Cerebellum (tissue), 4 donors: ENCODE measurements at places on chromosomes 13 and 19.

DNA sequence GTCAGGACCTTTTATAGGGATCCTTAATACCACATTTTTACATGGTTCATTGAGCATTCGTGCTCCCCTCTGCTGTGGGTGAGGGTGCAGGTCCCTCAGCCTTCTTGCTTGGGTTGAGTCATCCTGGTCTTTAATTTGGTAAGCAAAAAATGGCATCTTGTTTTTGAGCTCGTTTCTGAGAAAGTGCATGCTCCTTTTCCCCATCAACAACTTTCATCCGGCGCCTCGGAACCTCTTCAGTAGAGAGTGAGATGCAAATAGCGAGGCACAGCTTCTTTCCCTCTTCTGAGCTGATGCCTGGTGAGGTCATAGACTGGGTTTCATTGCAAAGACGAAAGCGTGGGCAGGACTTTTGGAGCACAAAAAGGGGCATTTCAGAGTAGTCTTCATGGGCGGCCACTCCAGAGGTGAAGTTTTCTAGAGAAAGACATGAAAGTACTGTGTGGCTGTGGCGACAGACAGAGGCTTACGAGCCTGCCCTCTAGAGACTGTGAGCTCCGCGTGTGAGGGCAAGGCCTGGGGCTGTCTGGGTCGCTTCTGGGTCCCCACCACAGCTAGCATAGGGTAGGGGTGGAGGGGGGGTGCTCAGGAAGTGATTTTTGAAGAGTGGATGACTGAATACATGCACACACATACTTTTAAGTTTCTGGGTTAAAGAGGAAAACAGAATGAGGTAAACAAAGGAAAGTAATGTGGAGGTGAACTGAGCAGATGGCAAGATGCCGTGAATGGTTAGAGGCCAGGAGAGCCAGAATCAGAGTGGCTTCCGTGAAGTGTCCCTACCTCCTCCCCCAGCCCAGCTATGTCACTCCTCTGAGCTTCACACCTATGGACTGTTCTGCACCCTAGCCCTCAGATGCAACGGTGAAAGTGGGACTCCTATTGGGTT is 44.3 kb downstream of the BBC3 start:
- DNase-seq = no peak

GRCh38 chr19:27793128-27793643 is 1419.8 kb downstream of the UQCRFS1 start:
- DNase-seq = peak; percentile 88

DNA sequence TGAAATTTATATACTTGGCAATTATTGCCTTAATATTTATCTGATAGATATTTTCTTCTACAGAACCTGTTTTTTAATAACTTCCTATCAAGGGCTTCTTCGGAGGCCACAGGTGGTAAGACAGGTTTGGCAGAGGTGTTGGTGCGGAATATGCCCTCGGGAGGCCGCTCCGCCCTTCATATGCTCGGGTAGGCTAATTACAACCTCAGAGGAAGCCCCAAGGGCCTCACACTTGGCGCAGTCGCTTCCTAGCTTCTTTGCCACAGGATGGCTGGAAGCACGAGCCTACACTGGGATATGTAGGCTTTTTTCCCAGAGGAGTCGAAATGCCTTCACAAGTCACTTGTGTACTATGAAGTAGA is 68.8 kb downstream of the LMO7 start:
- no peak for DNase-seq

DNA sequence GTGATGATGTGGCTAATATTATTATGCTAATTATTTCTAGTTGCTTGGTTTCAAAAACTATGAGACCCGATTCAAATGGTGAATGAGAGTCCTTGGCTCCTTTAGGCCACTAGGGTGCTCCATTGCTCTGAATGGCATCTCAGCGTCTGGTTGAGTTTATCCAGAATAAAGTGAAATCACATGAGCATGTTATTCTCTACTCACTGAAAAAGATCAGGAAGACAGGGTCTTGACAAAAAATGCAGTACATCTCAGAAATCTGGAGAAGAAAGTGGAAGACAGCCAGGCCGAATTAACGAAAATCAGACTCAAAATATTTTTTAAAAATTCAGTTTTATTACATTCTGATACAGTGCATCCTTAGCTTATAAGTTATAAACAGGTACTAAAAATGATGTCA is 516.2 kb downstream of the MYO16 start:
- peak; percentile 39 for DNase-seq

DNA sequence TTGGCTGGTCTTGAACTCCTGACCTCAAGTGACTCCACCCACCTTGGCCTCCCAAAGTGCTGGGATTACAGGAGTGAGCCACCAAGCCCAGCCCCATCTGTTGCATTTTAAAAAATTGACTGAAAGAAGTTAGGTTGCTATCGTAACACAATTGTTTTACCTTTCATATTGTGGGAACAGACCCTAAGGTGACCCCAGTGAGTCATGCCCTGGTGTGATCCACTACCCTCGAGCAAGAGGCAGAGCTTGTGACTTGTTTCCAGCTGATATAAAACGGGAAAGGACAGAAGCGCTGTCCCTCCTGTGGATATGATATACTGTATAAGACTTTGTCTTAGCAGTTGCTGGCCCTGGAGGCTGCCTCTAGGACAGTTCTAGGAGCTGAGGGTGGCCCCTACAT is 308.6 kb downstream of the HS6ST3 start:
- DNase-seq = no peak

DNA sequence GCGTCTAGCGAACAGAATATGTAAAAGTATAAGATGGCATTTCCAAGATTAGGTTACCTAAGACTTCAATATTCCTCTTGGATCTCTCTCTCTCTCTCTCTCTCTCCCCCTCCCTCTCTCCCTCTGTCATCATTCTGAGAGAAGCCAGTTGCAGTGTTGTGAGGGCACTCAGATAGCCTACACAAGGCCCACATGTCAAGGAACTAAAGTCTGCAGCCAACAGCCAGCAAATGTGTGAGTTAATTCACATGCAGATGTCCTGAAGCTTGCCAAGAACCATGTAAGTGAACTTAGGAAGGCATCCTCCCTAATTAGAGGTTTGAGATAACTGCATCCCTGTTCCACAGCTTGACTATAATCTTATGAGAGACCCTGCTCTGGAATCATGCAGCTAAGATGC is 822.9 kb upstream of the PRR20A start:
- DNase-seq = no peak

GRCh38 chr19:12788682-12789097 is 2.6 kb upstream of the JUNB start:
- DNase-seq = no peak

DNA sequence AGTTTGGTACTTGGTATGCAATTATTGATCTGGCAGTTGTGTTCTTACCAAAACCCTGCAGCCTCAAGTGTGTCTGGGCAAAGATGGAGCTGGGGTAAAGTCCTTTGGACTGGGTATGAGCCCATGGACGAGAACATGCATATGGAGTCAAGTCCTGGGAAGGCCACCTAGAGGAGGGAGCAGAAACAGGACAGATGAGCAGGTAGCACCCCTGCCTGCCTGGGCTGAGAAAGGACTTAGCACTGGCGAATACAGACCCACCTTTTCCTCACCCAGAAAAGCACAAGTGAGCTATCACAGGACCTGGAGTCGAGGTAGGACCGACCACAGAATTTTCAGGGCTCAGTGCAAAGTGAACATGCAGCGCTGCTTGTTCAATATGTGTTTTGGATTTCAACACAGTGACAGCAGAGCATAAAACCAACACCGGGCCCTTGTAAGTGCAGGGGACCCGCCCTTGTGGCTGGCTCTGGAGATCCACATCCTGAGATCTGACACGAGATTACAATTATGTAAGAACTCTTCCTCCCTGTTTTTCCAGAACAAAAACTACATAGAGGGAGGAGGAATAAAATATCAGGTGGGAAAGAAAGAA is 25.9 kb downstream of the IGFL2 start:
- DNase-seq = no peak

GRCh38 chr13:73754727-73755292 is 379.4 kb downstream of the KLF12 start:
- DNase-seq = peak; percentile 38

DNA sequence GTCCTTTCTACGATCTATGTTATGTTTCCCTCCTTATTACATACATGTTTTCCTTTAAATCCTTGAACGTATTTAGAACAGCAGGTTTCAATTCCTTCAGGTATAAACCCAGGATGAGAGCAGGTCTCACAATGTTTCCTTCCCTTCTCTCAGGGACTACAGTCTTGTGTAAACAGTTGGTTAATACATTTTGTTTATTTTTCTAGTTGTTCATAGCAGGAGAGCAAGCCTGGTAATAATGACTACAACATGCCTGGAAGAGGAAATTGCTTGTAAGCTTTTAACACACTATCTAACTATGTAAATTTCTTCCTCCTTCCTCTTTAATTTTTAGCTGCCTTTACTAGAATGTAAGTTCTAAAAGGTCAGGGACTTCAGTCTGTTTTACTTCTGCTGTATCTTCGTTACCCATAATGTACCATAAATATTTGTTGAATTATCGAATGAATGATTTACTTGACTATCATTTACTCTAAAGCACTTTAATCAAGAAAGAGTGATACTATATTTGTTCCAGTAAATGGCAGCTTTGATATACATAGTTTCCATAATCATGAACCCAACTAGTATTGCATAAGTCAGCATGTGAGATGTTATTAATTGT is 28.9 kb upstream of the TNFRSF19 start:
- no peak for DNase-seq

DNA sequence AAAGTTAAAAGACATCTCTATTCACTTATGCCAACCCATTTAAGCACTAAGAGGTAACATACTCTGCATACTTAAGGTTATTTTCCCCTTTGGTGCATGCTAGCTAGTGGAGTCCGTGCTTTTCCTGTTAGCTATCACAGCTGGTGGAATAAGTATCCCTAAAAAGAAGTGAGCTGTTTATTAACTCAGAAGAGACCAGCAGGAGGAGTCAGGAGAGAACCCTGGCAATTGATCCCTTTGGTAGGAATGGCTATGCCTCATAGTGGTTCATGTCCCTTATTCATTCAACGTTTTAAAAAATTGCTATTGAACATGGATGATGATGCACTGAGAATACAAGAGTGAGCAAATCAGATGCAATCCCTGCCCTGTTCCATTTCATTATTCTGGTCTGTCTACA is 12.4 kb upstream of the NEK5 start:
- DNase-seq = no peak

- no peak for DNase-seq
These were observed 3.3 kb downstream of the P2RY11 start for GRCh38 chr19:10114651-10115391.

DNA sequence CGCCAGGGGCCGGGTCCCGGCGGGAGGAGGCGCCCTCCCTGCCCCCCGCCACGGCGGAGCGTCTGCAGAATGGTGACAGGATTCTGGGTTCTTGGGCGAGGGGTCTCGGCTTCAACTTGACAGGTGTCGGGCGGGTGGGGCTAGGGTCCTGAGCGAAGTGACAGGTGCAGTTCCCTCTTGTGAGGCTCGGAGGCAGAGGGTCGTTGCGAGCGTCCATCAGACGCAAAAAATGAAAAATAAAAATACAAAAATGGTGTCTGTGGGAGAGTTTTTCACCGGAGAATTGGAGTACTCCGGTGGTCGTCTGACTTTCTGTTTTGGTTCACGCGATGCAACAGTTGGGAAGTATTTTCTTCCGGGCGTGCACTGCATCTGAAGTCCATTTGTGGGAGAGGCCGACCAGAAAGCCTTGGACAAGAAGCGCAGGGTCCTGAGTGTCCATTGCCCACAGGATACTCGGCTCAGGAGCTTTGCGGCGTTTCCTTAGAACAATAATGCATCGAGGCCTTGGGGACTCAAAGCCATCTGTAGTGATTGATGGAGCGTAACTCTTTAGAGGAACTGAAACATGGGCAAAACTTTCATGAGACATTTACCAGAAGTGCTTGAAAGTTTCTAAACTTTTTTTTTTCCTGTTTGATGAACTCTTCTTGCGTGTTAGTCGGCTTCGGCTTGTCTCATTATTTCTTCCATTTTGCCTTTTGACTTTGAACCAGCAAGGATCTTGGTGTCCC is 759 bp downstream of the RB1 start:
- peak; percentile 35 for DNase-seq
